ENCODE measurements at places on chromosomes 7 and 10. TPM values are rescaled to one million over a fixed set of nuclear protein-coding genes. Genes with fewer than 3 reads are reported as not detected.

ITGA8 gene
- not detected for total RNA-seq

CYREN gene
- 51.1 TPM for total RNA-seq

RPEL1 gene
- not detected for total RNA-seq

INSYN2A gene
- not detected for total RNA-seq

GSTO2 gene
- 1.5 TPM for total RNA-seq

CYP26C1 gene
- 0.44 TPM for total RNA-seq

PMS2 gene
- total RNA-seq = 22.8 TPM

LBX1 gene
- not detected for total RNA-seq

PKD2L1 gene
- not detected for total RNA-seq

ST8SIA6 gene
- total RNA-seq = not detected

TAS2R41 gene
- total RNA-seq = not detected

DNA sequence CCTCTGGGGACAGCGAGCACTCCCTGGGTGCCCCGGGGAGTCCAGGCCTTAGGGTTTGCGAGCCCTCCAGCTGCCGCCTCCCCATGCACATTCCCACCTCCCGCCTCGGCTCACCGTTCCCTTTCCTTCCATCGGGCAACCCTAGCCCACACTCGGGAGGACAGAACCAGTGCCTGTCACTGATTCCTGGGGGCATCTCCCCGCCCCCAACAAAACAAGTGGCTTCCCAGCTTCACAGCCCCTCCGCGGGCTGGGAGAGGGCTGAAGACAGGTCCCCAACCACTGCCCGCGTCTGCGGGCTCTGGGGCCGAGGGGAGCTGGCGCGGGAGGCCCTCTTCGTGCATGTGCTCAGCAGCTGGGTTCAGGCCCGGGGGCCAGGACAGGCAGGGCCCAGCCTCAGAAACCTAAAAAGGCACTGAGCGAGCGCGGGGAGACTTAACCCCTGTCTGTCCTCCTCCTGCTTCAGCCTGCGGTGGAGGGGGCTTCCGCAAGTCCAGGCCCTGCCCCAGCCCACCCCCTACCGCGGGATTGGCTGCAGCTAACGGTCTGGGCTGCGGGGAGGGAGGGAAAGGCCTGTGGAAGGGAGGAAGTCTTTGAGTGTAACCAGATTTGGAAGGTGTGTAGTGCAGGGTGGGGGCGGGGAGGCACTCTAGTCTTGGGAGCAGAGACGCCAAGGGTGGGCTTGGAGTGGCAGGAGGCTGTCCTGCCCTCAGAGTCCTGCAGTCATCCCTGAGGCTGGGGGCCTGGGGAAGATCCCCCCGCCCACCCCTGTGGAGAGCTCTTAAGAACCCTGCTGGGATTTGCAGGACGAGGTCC, 1.2 kb downstream of the FLNC start:
- DNase-seq = no peak

GRCh38 chr7:116524609-116525297, at the start of gene CAV1:
Gene CAV1 (plus strand): TSS chr7:116525036. CDS start chr7:116525063, 27 bp downstream.
- peak; percentile 15 for DNase-seq

DNA sequence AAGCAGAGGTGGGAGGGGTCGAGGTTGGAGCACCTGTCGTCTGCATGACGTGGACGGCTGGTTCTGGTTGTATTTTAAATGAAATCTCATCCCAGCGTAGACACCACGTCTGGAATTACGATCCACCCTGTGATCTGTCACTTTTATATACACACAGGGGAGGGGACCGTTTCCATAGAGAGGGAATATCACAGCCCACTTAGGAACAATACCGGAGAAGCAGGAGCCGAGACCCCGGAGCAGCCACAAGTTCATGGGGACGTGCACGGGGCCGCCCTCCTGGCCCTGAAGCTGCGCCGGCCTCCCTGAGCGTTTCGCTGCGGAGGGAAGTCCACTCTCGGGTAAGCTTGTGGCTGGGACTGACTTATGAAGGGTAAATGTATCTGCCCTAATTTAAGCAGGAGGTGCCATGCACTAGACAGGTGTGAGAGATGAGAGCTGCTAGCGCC, at the start of gene UCN3:
TSS of gene UCN3 (plus strand) at position 77 of the 449 bp plus-strand sequence. CDS start 8,755 bp downstream, outside the sequence.
- no peak for DNase-seq

DNA sequence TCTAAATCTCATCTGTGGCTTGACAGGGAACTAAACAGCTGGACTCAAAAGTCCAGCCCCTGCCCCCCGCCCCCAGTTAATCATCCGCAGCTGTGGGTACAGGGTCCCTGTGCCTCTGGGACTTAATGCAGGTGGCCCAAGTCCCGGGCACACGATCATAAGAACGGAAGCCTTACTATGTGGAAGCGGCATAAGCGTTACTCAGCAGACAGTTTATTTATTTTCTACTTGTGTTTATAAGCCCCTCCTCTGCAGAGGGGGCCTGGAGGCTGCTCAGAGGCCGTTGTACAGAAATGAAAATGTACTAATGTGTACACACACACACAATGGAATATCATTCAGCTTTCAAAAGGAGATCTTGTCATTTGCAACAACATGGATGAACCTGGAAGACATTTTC, 158.0 kb upstream of the TNS3 start:
- DNase-seq = no peak

DNA sequence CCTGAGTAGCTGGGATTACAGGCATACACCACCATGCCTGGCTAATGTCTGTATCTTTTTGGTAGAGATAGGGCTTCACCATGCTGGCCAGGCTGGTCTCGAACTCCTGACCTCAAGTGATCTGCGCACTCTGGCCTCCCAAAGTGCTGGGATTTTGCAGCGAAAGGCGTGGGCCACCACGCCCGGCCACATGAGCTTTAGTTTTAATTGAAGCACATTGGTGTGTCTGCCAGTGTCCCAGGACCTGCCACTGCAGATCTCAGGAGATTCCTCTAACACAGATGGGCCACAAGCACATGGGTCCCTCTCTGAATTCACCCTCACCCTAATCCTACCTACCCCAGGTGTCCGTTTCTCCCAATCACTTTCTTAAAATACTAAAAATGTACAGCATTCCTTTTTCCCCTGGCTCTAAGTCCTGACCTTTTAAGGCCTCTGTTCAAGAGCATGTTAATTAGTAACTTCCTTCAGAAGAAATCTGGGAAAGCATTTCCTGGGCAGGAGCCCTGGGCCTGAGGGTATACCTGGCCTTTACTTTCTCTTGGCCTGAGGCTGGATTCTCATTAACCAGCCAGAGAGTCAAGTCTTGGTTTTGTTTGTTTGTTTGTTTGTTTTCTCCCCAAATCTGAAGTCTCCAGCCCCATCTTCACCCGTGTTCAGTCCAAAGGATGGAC, 82.6 kb downstream of the PRPF18 start:
- no peak for DNase-seq

DNA sequence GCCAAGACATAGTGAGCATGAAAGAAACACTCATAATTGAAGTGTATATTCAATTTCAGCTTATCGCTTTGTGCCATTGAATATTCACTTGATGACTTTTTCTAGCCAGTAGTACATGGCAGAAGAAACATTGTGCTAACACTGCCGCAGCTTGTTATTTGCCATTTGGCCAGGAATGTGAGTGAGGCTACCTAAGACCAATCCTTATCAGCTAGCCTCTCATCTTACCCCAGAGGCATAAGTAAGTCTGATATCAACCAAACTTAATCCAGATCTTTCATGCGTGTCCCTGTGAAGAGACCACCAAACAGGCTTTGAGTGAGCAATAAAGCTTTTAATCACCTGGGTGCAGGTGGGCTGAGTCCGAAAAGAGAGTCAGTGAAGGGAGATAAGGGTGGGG, 586.0 kb upstream of the MBL2 start:
- no peak for DNase-seq

- DNase-seq = no peak
Observed at GRCh38 chr10:117131376-117132327, 6.4 kb downstream of the VAX1 start.

- DNase-seq = no peak
Observed at GRCh38 chr10:103783681-103784080, 71.7 kb downstream of the SH3PXD2A start.

GRCh38 chr7:21704359-21704758, 161.5 kb downstream of the DNAH11 start:
- DNase-seq = no peak

DNA sequence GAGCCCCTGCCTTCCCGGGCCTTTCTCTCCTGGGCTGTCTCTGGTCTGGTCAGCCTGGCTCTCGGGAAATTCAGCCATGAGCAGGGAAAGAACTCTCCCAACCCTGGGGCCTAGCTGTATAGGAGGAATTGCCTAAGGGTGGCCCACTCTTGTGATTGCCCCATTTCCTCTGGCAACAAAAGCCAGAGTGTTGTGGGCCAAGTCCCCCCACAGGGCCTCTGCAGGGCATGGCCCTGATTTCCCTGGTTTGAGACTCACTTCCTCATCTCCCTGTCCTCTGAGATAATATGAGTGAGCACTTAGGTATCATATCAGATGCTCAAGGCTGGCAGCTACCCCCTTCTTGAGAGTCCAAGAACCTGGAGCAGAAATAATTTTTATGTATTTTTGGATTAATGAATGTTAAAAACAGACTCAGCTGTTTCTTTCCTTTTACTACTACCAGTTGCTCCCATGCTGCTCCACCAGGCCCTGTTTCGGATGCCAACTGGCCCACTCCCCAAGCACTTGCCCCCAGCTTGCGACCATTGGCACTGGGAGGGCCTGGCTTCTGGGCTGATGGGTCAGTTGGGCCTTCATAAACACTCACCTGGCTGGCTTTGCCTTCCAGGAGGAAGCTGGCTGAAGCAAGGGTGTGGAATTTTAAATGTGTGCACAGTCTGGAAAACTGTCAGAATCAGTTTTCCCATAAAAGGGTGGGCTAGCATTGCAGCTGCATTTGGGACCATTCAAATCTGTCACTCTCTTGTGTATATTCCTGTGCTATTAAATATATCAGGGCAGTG, 11.4 kb downstream of the IRF5 start:
- no peak for DNase-seq

GRCh38 chr7:88073626-88074025, 139.6 kb downstream of the ADAM22 start:
- DNase-seq = no peak

DNA sequence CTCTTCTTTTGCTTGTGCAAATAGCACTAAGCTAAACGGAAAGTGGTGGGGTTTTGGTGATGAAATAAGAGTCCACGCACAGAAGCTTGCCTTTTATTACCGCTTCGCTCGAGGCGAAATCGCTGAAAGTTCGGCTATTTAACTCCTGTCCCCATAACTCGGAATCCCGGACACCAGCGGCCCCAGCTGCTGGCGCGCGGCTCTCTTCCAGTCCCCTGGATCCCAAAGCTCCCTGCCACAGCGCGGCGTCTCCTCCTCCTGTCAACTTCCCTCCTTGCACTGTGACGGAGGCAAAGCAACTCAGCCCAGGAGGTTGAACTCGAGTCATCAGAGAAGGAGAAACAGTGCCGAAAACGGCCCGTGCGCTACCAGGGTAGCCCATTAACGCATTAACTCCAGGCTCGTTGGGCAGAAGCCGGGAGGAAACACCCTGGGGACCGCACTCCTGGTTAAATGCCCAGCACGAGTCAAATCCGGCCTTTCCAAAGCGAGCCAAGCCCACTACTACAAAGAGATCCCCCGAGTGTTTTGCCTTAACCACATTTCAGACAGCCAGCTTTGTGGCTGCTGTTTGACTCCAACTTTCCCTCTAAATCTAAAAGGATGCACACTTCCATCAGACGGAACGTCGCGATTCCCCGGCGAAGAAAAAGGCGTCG, 1.3 kb downstream of the SEMA3D start:
- no peak for DNase-seq

- no peak for DNase-seq
Observed at GRCh38 chr7:10221084-10221483, 752.6 kb upstream of the PHF14 start.

- no peak for DNase-seq
Observed at GRCh38 chr7:100200693-100201092, 19.1 kb upstream of the PVRIG start.

- DNase-seq = no peak
Observed at GRCh38 chr7:83655951-83656556, 7.1 kb upstream of the SEMA3E start.

DNA sequence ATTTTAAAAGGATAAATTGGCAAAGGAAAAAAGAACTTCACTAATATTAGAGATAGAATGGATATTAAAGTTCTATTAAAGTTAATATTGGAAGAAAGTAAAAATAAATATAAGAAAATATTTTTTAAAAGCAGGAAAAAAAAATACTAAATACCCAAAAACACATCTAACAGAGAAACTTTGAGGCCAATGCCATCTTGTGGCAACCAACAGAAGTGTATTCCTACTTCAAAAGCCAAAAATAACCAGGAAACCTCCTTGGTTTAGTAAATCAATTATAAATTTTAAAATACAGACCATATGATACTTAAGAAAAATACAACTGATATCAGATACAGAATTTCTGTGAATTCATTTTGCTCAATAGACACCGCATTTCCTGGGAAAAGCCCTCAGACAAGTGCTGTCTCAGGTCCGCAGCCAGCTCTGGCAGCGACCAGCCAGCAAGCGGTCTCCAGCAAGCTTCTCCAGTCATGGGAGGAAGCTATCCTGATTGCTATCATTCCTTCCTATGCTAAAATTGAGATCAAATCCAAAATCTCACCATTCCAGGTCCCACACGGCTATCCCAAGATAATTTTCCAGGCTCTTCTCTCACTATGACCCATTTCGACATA, 65.3 kb downstream of the LMBR1 start:
- no peak for DNase-seq
